NCI-H146 (cell line): ENCODE measurements at places on chromosomes 4 and X.
A peak's percentile ranks its signal among the peaks of the same experiment; 100 is the strongest.

- DNase-seq, result peak; percentile 94
These were observed 52.8 kb downstream of the TBC1D14 start for GRCh38 chr4:6962211-6963041.

GRCh38 chrX:14676431-14676830 is 147.1 kb downstream of the GLRA2 start:
- DNase-seq, result no peak

DNA sequence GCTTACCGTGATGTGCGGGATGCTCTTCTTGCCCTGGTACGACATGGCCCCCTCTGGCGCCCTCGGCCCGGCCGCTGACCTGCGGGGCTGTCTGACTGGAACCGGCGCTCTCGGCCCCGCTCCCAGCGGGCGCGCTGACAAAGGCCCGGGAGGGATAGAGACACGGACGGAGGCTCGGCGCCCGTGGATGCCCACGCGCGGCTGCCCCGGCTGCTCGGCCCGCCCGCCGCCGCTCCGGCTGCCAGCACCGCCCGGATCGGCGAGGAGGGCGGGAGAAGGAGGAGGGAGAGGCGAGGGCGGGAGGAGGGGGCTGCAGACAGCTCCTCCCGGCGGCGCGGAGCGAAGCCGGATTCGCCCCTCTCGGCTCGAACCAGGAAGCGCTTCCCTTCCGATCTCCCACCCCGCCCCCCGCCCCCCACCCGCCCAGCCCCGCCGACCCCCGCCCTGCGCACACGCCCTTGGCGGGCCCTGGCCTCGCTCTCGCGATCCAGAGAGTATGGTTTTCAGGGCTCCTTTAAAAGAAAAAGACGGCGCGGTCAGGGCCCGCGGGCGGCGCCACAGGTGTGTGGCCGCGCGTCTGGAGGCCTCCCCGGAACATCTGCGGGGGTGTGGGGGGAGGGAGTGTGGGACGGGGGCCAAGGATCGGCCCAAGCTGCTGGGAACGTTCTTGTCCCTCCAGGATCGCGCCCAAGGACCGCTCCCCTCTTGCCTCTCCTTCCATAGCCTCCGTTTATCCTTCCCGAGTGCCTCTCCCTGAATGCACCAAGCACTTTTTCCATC is 4.5 kb downstream of the CRMP1 start:
- DNase-seq, result peak; percentile 91

DNA sequence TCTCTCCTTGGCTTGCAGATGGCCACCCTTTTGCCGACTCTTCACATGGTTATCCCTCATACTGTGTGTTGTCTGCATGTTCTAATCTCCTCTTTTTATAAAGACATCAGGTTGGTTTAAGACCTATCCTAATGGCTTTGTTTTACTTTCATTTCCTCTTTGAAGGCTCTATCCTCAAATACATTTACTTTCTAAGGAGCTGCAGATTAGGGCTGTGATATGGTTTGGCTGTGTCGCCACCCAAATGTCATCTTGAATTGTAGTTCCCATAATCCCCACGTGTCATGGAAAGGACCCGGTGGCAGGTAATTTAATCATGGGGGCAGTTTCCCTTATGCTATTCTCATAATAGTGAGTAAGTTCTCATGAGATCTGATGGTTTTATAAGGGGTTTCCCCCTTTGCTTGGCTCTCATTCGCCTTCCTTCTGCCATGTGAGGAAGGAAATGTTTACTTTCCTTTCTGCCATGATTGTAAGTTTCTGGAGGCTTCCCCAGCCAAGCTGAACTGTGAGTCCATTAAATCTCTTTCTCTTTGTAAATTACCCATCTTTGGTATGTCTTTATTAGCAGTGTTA is 204.5 kb downstream of the RELL1 start:
- DNase-seq, result no peak
